Foreskin fibroblast (primary cell): ENCODE measurements at places on chromosomes 3 and 15.
A peak's percentile ranks its signal among the peaks of the same experiment; 100 is the strongest.

GRCh38 chr3:13574798-13575451, 26.0 kb downstream of the FBLN2 start:
- peak; percentile 32 for DNase-seq

DNA sequence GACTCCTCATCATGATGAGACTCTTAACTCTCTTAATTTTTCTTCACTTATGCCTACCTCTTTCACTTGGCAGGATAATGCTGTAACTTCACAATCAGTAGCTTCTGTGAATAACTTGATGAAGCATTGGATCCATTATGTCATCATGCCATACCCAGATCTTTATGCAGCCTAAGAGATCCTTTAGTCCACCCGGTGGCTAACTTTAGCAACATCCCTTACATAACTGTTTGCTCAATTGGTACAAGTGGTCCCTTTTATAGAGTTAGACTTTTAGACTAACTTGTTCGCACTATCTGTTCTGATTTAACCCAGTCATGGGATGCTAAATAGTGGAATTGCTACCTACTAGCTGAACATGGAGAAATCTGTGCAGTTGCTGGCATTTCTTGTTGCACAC, 184.5 kb downstream of the USP13 start:
- DNase-seq: peak; percentile 1

GRCh38 chr3:79767194-79767904, 449 bp downstream of the ROBO1 start:
- no peak for DNase-seq

DNA sequence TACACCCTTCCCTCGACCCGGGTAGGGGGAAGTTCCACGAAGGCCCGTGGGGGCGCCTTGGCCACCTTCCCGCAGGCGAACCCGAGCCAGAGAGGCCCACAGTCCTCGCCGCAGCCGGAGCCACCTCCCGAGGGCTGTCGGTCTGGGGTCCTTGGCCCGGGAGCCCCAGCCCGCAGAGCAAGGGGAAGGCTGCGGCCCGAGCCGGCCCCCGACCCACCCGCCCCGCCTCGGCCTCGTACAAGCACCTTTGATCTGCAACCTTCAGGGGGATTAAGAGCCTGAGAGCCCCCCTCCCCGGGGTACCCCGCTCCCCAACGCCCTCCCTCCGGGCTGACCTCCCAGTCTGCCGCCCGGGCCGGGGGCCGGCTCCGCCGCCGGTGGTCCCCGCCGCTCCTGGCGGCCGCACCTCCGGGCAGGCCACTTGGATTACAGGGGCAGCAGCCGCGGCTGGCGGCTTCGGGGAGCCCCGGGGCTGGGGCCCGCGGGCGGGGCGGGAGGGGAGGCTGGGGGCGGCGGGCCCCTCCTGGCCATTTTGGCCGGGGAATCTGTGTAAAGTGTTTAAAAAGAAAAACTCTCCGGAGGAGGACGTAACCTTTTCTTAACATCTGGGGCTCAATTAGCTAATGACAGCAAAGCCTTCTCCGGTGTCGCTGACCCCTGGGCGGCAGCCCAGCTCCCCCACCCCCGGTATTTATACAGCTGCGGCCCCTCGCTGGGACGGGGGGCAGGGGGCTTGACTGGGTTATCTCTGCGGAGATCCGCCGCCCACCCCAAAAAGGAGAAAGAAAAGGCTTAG, 40.2 kb downstream of the EPHB3 start:
- no peak for DNase-seq

DNA sequence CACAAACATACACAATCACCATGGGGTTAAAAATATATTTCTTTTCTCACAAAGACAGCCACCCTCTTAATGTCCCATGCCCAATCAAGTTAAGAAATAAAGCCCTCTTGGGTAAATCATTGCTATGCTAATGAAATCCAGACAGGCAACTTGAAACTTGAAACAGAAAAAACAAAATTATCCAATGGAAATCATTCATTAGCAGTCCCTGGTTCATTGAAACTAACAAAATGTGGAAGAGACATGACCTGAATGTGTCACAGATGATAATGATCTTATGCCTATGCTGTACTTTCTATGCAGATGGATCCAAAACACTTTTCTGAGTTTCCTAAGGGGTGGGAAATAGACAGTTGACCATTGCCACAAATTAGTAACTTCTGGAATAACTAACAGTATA, 983.7 kb downstream of the MCTP2 start:
- DNase-seq: no peak

DNA sequence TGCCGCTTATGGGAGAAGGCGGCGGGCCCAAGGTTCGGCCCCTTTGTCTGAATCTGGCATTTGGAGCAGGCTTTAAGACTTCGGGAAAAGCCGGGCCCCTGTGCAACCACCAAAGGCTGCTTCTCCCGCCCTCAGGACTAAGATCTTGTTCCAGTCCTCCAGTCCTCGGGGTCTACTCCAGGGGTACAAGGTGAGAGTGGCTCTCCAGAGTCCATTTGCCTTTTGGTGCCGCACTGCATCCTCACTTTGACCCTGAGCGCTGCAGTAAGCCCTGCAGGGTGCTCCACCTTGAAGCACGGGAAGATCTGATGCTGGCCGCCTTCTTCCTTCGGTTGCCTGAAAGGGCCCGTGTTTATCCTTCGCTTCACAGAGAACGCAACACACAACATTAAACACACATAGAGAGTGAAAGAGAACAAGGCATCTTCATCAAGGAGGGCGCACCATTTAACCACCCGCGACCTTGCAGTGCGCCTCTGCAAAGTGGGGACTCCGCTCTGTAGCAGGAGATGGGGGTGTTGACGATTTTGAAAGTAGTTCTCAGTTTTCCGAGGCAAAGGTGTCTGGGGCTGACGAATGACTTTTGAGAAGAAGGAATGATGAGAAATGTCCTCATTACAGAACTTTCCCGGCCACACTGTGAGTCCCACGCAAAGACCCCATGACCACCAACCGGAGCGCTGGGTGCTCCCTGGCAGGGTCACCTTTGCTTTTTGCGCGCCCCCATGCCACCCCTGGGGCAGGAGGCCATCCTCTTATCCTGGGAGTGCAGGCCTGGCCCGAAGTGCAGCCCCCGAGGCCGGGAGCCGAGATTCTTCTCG, 1.0 kb downstream of the PIGZ start:
- DNase-seq: no peak
